Naive B cell (primary cell): ENCODE measurements at places on chromosomes 5 and 9. TPM values are rescaled to one million over a fixed set of nuclear protein-coding genes. Genes with fewer than 3 reads are reported as not detected.

KLHL3 gene
- polyA plus RNA-seq = 2.7 TPM

ZNF483 gene
- polyA plus RNA-seq = 0.63 TPM

CDKN2A gene
- polyA plus RNA-seq = 4.7 TPM

LCN2 gene
- polyA plus RNA-seq = not detected

C9 gene
- polyA plus RNA-seq = not detected

TEK gene
- not detected for polyA plus RNA-seq

NPR2 gene
- polyA plus RNA-seq = 0.70 TPM

KCNMB1 gene
- polyA plus RNA-seq = not detected

ASS1 gene
- not detected for polyA plus RNA-seq

TJP2 gene
- 0.47 TPM for polyA plus RNA-seq

FAM163B gene
- polyA plus RNA-seq = not detected

RASA1 gene
- 14.3 TPM for polyA plus RNA-seq

ANKRD34B gene
- not detected for polyA plus RNA-seq

SPATA6L gene
- not detected for polyA plus RNA-seq

ARHGEF37 gene
- polyA plus RNA-seq = not detected

SPARC gene
- polyA plus RNA-seq = 29.2 TPM

SV2C gene
- not detected for polyA plus RNA-seq

ZNF608 gene
- 6.0 TPM for polyA plus RNA-seq

HMCN2 gene
- not detected for polyA plus RNA-seq
